GM23248 (cell line): ENCODE measurements at places on chromosomes 13 and 19. TPM values are rescaled to one million over a fixed set of nuclear protein-coding genes. Genes with fewer than 3 reads are reported as not detected.

ZNF444 gene
- polyA plus RNA-seq = 7.7 and 9.6 TPM in 2 replicates

SLC6A16 gene
- 0.40 TPM in 1 of 2 replicates, not detected in the other for polyA plus RNA-seq

FCAR gene
- not detected in 2 replicates for polyA plus RNA-seq

BRSK1 gene
- 0.39 and 0.55 TPM in 2 replicates for polyA plus RNA-seq

TEX29 gene
- 0.75 TPM in 1 of 2 replicates, not detected in the other for polyA plus RNA-seq

DNA sequence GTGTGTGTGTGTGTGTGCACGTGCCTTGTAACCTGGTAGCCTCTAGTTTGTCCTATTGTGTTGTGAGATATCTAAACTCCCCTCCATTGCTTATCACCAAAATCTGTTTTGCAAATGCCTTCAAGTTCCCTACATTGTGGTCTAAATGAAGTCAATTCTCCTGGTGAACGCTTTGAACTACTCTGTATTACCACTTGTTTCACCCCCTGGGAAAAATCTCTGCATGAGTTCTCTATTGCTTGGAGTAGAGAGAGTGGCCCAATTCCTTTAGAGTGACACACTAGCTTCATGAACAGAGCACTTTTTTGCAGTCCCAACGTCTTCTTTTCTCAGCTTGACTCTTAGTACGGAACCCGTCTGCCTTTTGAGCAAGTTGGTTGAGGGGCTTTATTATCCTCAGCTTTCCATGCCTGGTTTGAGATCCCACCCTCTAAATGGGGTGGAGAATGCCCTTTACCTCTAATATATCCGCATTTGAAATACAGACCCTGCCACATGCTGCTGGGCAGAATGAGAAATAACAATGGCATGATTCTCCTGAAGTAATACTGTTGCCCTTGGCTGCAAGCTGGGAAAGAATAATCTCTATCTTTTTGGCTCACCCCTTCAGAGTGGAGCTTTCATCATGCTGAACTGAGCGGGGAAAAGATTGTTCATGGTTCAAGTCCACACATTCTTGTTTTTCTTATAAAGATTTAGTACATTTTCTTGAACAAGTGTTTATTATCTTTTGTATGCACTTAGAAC is 2545.3 kb downstream of the PCDH9 start:
- no peak overlapping the region for H3K4me3 ChIP-seq
- H3K4me1 ChIP-seq = peaks cover 18% of the 10 kb centered on the region

- H3K4me3 ChIP-seq = no peak overlapping the region
- H3K4me1 ChIP-seq = no peaks in the 10 kb centered on the region; the same call in 1 of the 2 replicates
- H3K36me3 ChIP-seq = no peaks in the 10 kb centered on the region
- no peak for DNase-seq
- H3K27me3 ChIP-seq = 0 out of 2 replicates have a peak, but pooled peaks cover 4% of the 10 kb centered on the region
Observed at GRCh38 chr19:2312820-2313501, 5.0 kb upstream of the LINGO3 start.

- no peak for DNase-seq
- H3K4me3 ChIP-seq = no peak overlapping the region
- no peak overlapping the region for H3K27ac ChIP-seq
- no peaks in the 10 kb centered on the region for H3K27me3 ChIP-seq
- no peaks in the 10 kb centered on the region for H3K36me3 ChIP-seq
Observed at GRCh38 chr13:30332456-30333143, 25.2 kb upstream of the KATNAL1 start.
